Stimulated activated CD4-positive, alpha-beta T cell treated with anti-CD3 and anti-CD28 coated beads, Interleukin-15, amount 100 ng/mL, for 48 hours (primary cell): ENCODE measurements at places on chromosomes 1 and 21.
A peak's percentile ranks its signal among the peaks of the same experiment; 100 is the strongest.

- DNase-seq, result no peak
These were observed 16.0 kb downstream of the CYYR1 start for GRCh38 chr21:26557106-26557505.

DNA sequence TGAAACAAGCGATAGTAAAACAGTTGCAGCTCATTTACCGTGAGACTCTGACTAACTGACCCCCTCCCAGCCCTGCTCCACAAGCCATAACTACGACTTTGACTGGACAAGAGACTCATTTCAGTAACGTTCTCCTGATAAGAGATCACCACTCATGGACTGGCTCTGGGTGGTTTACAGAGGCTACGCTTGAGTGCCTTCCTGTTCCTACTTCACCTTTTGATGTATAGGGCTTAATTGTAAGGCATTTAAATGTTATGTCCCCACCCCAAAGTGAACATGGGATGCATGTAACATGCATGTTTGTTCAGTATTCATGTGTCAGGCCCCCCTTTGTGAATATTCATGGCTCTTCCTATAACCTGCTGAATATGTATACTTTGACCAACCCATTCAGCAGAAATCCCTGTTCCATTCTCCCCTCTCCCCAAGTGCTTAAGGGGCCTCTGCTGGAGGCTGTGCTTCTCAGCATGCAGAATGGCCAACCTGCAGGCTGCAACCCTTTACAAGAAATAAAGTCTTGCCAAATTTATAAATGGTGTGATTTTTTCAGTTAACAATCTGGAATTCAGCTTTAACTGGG is 50.7 kb upstream of the SPOCD1 start:
- DNase-seq, result no peak

DNA sequence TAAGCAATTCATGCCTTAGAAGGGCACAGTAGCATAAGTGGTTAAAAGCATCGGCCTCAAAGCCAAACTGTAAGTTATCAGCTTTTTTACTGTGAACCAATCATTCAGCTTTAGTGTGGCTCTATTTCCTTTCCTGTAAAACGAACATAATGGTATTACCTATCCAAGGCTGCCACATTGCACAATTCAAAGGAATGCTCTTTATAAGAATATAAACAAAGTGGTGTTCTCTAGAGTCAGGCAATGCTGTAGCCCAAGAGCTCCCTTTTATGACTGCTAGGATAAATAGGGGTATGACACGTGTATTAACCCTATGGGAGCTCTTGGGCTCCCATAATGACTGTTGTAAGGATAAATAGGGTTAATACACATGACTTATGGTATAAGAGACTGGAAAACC is 25.4 kb downstream of the INTS7 start:
- no peak for DNase-seq

GRCh38 chr1:83998498-83999315 is at the start of gene TTLL7:
Gene TTLL7, minus strand, starts transcription at chr1:83999132. Its CDS starts 46,921 bp downstream, at chr1:83952211.
- DNase-seq, result peak; percentile 43

- DNase-seq, result no peak
These were observed 283.3 kb downstream of the CAMTA1 start for GRCh38 chr1:7068552-7068951.

DNA sequence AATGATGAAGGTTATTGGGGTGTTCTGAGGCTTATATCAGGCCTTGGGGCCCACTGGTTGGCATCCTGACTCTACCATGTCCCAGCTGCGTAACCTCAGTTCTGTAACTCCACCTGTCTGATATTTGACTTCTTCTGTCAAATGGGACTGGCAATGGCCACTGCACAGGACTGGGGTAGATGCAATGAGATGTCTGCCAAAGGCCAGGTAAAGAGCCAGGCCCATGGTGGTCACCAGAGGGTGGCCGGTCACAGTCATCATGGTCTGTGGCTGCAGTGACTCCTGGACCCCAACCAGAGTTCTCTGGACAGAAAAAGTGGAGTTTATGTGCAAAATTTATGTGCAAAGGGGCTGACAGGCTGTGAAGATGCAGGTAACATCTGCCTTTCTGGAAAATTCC is 173.3 kb downstream of the PTPRU start:
- no peak for DNase-seq
